Osteoblast (primary cell): ENCODE measurements at places on chromosomes 11 and 22. TPM values are rescaled to one million over a fixed set of nuclear protein-coding genes. Genes with fewer than 3 reads are reported as not detected.
A peak's percentile ranks its signal among the peaks of the same experiment; 100 is the strongest.

- no peaks in the 10 kb centered on the region for H3K27me3 ChIP-seq
- peak; percentile 91 for DNase-seq
- H3K27ac ChIP-seq: peak within 1 kb of the TSS; percentile 23
- H3K4me3 ChIP-seq: peak within 1 kb of the TSS; percentile 91
These were observed at the start of gene SLC43A1 for GRCh38 chr11:57515332-57516060. SLC43A1 (minus strand) TSS chr11:57515702; CDS start chr11:57514111, 1,591 bp downstream.

GRCh38 chr11:35850191-35850590, 93.7 kb upstream of the LDLRAD3 start:
- peak; percentile 11 for DNase-seq
- no peaks in the 10 kb centered on the region for H3K4me1 ChIP-seq
- no peak overlapping the region for H3K4me3 ChIP-seq
- no peaks in the 10 kb centered on the region for H3K36me3 ChIP-seq

DNA sequence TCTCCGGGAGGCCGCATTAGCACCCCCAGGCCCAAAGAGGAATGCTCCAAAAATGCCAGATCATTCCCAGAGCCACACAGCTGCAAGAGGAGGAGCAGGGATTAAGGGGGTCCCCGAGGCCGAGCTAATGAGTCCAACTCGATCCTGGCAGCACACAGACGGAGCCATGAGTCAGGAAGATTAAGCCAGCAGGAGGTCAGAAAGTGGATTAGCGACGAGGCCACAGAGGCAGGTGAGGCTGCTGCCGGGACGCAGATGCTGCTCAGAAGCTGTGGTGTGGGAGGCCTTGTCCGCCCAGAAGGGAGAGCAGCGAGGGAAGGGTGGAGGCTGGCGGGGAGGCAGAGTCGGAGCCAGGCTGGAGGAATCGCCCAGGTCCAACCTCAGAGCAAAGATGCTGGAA, 120.5 kb downstream of the SHANK2 start:
- H3K4me1 ChIP-seq: peaks cover 6% of the 10 kb centered on the region
- no peaks in the 10 kb centered on the region for H3K36me3 ChIP-seq
- H3K4me3 ChIP-seq: no peak overlapping the region
- no peak for DNase-seq
- no peak overlapping the region for H3K27ac ChIP-seq

DNA sequence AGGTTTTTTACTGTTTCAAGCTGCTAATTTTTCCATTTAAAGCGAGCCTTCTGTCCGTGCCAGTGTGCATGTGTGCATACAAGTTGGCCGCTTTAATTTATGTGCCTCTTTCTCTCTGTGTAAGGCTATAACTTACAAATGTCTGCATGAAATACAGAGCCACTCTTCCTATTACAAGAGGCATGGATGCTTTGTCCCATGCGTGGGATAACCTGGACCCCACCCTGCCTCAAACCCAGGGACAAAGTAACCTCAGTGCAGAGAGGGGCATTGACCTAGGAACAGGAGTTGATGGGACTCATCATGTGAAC, 28.8 kb downstream of the PKNOX2 start:
- H3K27me3 ChIP-seq: no peaks in the 10 kb centered on the region
- no peaks in the 10 kb centered on the region for H3K36me3 ChIP-seq
- no peaks in the 10 kb centered on the region for H3K4me1 ChIP-seq
- no peak overlapping the region for H3K4me3 ChIP-seq

The TEX54 gene
- total RNA-seq: not detected in 2 replicates

DNA sequence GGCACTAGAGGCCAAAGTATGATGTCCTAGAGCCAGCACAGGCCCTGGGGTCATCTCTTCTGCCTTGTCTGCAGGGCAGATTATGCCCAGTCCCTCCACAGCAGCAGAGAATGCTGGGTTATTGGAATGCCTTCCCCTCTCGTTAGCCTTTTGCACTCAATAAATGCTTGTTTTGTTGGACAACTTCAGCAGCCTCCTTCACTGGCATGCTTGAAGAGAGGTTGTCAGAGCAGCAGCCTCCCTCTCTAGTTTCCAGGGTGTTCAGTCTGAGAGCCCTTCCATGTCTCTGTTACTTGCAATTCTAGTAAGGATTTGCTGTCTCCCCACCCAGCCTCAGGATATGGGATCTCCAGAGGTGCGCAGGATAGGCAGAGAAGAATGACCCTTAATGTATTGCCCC, 82.9 kb downstream of the PKNOX2 start:
- no peaks in the 10 kb centered on the region for H3K4me1 ChIP-seq
- no peaks in the 10 kb centered on the region for H3K27me3 ChIP-seq
- H3K4me3 ChIP-seq: no peak overlapping the region
- no peak overlapping the region for H3K27ac ChIP-seq
- H3K36me3 ChIP-seq: no peaks in the 10 kb centered on the region
- no peak for DNase-seq

- no peak overlapping the region for H3K27ac ChIP-seq
- no peak for DNase-seq
- no peak overlapping the region for H3K4me3 ChIP-seq
- no peaks in the 10 kb centered on the region for H3K27me3 ChIP-seq
- H3K36me3 ChIP-seq: no peaks in the 10 kb centered on the region
These were observed 31.6 kb downstream of the OR10A6 start for GRCh38 chr11:7899418-7899817.

DNA sequence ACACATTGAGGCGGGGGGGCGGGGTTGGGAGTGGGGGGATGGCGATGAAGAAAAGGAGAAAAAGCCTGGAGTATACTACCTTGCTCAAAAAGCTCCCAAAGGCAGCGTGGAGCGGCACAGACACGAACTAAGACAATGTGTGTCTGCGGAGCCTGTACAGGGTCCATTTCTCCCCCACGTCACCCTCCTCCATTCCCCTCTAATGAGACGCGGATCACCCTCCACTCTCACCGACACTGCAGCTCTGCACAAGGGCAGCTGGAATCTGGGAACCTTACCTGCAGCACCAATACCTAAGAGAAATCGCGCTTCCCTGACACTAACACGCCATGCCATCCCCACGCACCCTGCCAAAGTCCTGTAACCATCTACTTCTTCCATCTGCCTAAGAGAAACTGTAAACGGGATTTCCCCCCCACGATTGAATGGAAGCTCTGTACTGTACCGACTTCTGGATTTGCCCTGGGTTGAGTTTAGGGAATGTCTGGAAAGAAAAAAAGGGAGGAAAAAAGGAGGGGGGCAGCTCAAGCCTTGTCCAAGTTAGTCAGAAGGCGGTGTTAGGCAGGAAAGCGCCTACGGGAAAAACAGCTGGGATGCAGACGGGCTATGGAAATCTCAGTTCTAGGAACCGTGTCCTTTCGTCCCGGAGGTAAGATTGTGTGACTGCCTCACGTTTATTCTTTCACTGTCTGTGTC, 125.7 kb upstream of the C11orf58 start:
- H3K27me3 ChIP-seq: peaks cover 80% of the 10 kb centered on the region
- H3K36me3 ChIP-seq: no peaks in the 10 kb centered on the region
- peak overlapping the region; percentile 72 for H3K4me3 ChIP-seq
- peak; percentile 86 for DNase-seq
- peaks cover 19% of the 10 kb centered on the region for H3K4me1 ChIP-seq

The MYO7A gene
- under 0.01 TPM in 2 replicates for total RNA-seq

DNA sequence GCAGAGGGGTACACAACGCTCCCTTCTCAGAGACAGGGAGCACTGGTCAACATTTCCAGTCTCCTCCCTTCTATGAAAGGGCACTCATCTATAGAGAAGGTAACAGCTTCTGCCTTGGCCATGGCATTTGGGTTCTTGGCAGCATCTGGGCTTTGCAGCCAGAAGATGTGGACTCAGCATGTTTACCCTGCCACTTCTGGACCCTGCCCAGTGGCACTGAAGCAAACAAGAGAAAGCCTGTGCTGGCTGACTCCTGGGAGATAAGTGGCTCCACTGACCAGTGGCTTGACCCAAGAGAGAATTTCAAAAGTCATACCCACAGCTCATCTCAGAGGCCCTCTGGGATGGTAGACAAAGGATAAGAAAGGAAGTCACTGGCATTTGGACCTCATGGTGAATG, 8.0 kb downstream of the CSNK2A3 start:
- H3K27ac ChIP-seq: no peak overlapping the region
- H3K27me3 ChIP-seq: peaks cover 18% of the 10 kb centered on the region
- DNase-seq: no peak
- H3K4me1 ChIP-seq: peaks cover 12% of the 10 kb centered on the region
- no peak overlapping the region for H3K4me3 ChIP-seq
- H3K36me3 ChIP-seq: no peaks in the 10 kb centered on the region

- H3K27ac ChIP-seq: no peak overlapping the region
- no peak for DNase-seq
- H3K27me3 ChIP-seq: no peaks in the 10 kb centered on the region
- no peaks in the 10 kb centered on the region for H3K36me3 ChIP-seq
- H3K4me1 ChIP-seq: no peaks in the 10 kb centered on the region
- H3K4me3 ChIP-seq: no peak overlapping the region
These were observed 946.0 kb downstream of the FAM181B start for GRCh38 chr11:81787584-81788049.

The EMSY gene
- total RNA-seq: 17.4 and 20.3 TPM in 2 replicates
